Progenitor cell of endocrine pancreas (in vitro differentiated cells): ENCODE measurements at places on chromosomes 12 and 14. TPM values are rescaled to one million over a fixed set of nuclear protein-coding genes. Genes with fewer than 3 reads are reported as not detected.

DNA sequence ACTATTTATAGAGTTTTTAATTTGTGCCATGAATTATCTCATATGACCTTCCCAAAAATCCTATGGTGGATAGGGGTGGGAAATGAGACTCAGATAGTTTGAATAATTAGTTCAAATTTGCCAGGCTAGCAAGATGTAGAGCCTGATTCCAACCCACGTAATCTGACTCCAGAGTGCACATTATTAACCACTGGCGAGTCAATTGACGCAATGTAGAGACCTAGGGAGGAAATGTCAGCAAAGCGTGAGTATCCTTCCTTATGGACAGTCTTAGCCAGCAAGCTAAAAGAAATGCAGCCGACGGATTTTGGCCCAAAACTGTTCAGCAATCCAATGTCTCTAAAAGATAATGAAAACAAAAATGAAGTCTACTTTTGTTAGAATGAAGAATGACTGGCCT is 193.3 kb upstream of the KRR1 start:
- H3K27ac ChIP-seq, result no peak overlapping the region
- H3K4me1 ChIP-seq, result peaks cover 31% of the 10 kb centered on the region

GRCh38 chr14:102873546-102874061 is 48.9 kb upstream of the AMN start:
- no peak for DNase-seq
- H3K4me3 ChIP-seq, result peak overlapping the region; percentile 7
- H3K27me3 ChIP-seq, result no peaks in the 10 kb centered on the region
- peaks cover 13% of the 10 kb centered on the region for H3K36me3 ChIP-seq
- peaks cover 19% of the 10 kb centered on the region for H3K4me1 ChIP-seq

ESPL1 gene
- 24.3 and 27.1 TPM in 2 replicates for total RNA-seq

- peak overlapping the region; percentile 15 for H3K27ac ChIP-seq
- H3K4me3 ChIP-seq, result no peak overlapping the region
- DNase-seq, result no peak
- H3K4me1 ChIP-seq, result peaks cover 8% of the 10 kb centered on the region
- no peaks in the 10 kb centered on the region for H3K27me3 ChIP-seq
Observed at GRCh38 chr12:76790564-76791552, 26.9 kb downstream of the ZDHHC17 start.

C1R gene
- total RNA-seq, result 10.2 and 10.3 TPM in 2 replicates

PCED1B gene
- total RNA-seq, result 0.91 and 1.1 TPM in 2 replicates

WBP11 gene
- total RNA-seq, result 112 and 117 TPM in 2 replicates

DNA sequence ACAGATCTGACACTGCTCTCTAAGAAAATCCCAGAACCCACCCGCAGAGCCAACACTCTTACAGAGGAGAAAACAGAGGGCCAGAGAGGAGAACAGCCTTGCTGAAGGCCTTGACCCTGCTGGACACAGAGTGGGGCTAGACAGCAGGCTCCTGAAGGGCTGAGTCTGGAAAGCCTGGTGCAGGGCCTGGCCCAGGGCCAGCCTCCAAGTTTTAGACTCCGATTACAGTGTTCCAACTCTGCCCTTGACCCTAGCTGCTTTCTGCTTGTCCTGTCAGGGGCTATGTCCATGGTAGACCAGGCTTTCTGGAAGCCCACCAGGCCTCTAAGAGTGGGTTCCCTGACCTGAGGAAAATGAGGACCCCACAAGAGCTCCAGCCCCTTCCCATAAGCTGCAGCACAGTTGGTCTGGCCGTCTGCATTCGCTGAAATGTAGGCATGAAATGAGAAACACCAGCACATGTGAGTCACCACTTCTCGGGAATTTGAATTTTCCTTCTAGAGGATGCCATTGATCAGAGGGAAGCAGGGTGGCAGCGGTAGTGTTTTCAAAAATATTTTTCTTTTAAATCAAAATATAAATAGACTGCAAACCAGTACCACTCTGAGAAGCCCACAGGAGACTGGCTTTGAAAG is 154.4 kb downstream of the CALM1 start:
- no peaks in the 10 kb centered on the region for H3K36me3 ChIP-seq
- no peak overlapping the region for H3K27ac ChIP-seq
- no peak for DNase-seq
- H3K4me1 ChIP-seq, result peaks cover 20% of the 10 kb centered on the region
- H3K4me3 ChIP-seq, result no peak overlapping the region
- H3K27me3 ChIP-seq, result peaks cover 5% of the 10 kb centered on the region

CCDC177 gene
- total RNA-seq, result 0.22 and 0.24 TPM in 2 replicates

GRCh38 chr12:93624595-93625294 is 52.3 kb downstream of the SOCS2 start:
- H3K36me3 ChIP-seq, result no peaks in the 10 kb centered on the region
- DNase-seq, result no peak
- no peak overlapping the region for H3K27ac ChIP-seq
- no peaks in the 10 kb centered on the region for H3K27me3 ChIP-seq
